ENCODE measurements at places on chromosomes 1 and 21.

- H3K4me1 ChIP-seq: peaks cover 10% of the 10 kb centered on the region
- no peaks in the 10 kb centered on the region for H3K36me3 ChIP-seq
- peak; percentile 43 for DNase-seq
Measured at GRCh38 chr1:192579010-192579738, 3.6 kb downstream of the RGS1 start.

GRCh38 chr1:66768965-66769364 is 16.7 kb downstream of the DYNLT5 start:
- H3K4me1 ChIP-seq: peaks cover 45% of the 10 kb centered on the region
- H3K27me3 ChIP-seq: no peaks in the 10 kb centered on the region
- H3K4me3 ChIP-seq: peak overlapping the region; percentile 56

GRCh38 chr21:46675595-46676280 is 40.3 kb downstream of the PRMT2 start:
- no peak overlapping the region for H3K27ac ChIP-seq
- no peaks in the 10 kb centered on the region for H3K4me1 ChIP-seq
- no peak for DNase-seq

GRCh38 chr1:100304921-100305320 is 38.9 kb downstream of the RTCA start:
- no peaks in the 10 kb centered on the region for H3K4me1 ChIP-seq
- H3K36me3 ChIP-seq: no peaks in the 10 kb centered on the region
- H3K4me3 ChIP-seq: no peak overlapping the region
- H3K27ac ChIP-seq: no peak overlapping the region
- no peaks in the 10 kb centered on the region for H3K27me3 ChIP-seq

GRCh38 chr1:236289492-236290131 is 7.9 kb upstream of the ERO1B start:
- no peak overlapping the region for H3K27ac ChIP-seq
- no peaks in the 10 kb centered on the region for H3K36me3 ChIP-seq
- peaks cover 4% of the 10 kb centered on the region for H3K4me1 ChIP-seq

GRCh38 chr1:19260211-19261138 is 8.9 kb downstream of the MRTO4 start:
- H3K36me3 ChIP-seq: peaks cover 12% of the 10 kb centered on the region
- no peaks in the 10 kb centered on the region for H3K27me3 ChIP-seq
- H3K4me3 ChIP-seq: no peak overlapping the region
- no peaks in the 10 kb centered on the region for H3K4me1 ChIP-seq

DNA sequence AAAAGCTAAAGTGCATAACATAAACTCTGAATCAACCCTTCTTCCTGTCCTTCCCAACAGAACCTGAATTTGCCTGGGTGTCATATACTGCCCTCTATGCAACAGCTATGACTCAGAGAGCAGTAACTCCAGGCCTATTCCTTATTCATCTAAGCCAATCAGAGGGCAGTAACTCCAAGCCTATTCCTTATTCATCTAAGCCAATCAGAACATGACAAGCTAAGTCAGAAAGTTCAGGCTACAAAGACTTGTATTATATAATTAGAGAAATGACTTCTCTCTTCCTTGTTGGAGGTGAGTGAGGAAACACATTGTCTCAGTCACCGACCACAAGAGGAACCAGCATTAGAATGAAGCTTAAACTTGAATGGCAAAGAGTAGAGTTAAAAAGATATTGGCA is 26.2 kb upstream of the TADA1 start:
- no peak overlapping the region for H3K27ac ChIP-seq
- no peaks in the 10 kb centered on the region for H3K4me1 ChIP-seq
- no peak overlapping the region for H3K4me3 ChIP-seq
- DNase-seq: no peak
- no peaks in the 10 kb centered on the region for H3K27me3 ChIP-seq

- no peaks in the 10 kb centered on the region for H3K36me3 ChIP-seq
- no peaks in the 10 kb centered on the region for H3K4me1 ChIP-seq
- no peak overlapping the region for H3K4me3 ChIP-seq
- H3K27ac ChIP-seq: no peak overlapping the region
- no peak for DNase-seq
Measured at GRCh38 chr1:98049370-98050135, 128.7 kb upstream of the DPYD start.

DNA sequence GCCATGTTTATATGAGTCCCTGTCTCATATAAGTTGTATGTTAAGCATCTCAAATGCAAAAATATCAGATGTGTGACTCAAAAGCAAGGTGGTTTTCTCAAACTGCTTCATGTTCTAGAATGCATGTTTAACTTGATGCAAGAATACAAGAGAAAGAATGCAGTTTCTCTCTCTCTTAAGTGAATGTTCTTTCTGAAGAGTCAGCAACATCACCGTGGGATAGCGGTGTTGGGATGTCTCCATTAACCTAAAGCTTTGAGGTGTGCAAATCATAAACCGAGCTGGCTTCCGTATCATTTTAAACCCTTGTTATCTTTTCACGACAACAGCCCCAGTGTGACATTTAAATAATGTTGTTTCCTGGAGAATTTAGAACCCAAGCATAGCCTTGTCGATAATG is 48.4 kb upstream of the TARBP1 start:
- H3K4me1 ChIP-seq: peaks cover 19% of the 10 kb centered on the region
- H3K27me3 ChIP-seq: no peaks in the 10 kb centered on the region
- H3K27ac ChIP-seq: no peak overlapping the region
- H3K4me3 ChIP-seq: no peak overlapping the region

- H3K27ac ChIP-seq: no peak overlapping the region
- no peaks in the 10 kb centered on the region for H3K4me1 ChIP-seq
- DNase-seq: no peak
- H3K36me3 ChIP-seq: no peaks in the 10 kb centered on the region
Measured at GRCh38 chr1:54768093-54768492, 3.8 kb upstream of the PARS2 start.

- no peak overlapping the region for H3K27ac ChIP-seq
- H3K27me3 ChIP-seq: no peaks in the 10 kb centered on the region
- no peak overlapping the region for H3K4me3 ChIP-seq
- no peak for DNase-seq
- no peaks in the 10 kb centered on the region for H3K36me3 ChIP-seq
Measured at GRCh38 chr1:79633456-79633855, 626.9 kb upstream of the ADGRL4 start.

DNA sequence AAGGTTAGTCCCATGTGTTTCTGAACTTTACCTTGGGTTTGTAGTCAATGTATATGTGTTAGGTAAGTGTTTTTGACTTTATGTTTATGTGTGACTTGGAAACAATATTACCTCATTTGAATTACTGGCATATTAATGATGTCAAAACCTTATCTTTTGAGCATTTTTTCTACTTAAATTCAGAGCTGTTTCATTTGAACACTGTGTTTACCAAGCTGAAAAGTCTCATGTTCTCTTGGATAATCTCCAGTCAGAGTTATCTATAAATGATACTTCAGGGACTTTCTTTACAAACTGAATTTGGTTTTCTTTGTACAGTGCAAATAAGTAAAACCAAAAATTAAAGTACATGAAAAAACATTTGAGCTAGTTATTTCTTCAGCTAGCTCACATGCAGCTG is 30.0 kb downstream of the ADAMTS1 start:
- H3K4me3 ChIP-seq: no peak overlapping the region
- no peak overlapping the region for H3K27ac ChIP-seq
- H3K4me1 ChIP-seq: no peaks in the 10 kb centered on the region
- no peaks in the 10 kb centered on the region for H3K36me3 ChIP-seq

DNA sequence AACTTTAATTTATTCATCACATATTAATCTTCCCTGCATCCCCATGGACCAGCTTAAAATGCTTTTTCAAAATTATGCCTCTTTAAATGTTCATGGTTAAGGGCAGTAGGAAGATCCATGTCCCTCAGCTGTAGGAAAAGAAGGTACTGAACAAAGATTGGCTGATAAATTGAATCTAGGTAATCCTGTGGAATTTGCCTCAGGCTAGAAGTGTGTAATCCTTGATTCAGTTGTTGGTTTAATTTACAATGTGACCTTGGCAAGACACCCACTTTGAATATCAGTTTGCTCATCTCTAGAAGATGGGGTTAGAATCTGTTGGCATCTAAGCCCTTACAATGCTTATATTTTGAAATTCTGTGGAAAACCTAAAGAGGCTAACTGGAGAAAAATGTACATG is 6.1 kb downstream of the TTC4 start:
- H3K4me3 ChIP-seq: no peak overlapping the region
- no peak for DNase-seq
- H3K27ac ChIP-seq: no peak overlapping the region
- H3K4me1 ChIP-seq: peaks cover 1% of the 10 kb centered on the region

- H3K4me3 ChIP-seq: peak overlapping the region; percentile 68
- DNase-seq: peak; percentile 84
Measured at GRCh38 chr1:2300004-2300771, 72.1 kb downstream of the SKI start.
